NCI-H1105 (cell line): ENCODE measurements at places on chromosomes 1 and 21.

- no peak for DNase-seq
Measured at GRCh38 chr1:43451701-43452532, 1.8 kb downstream of the HYI start.

DNA sequence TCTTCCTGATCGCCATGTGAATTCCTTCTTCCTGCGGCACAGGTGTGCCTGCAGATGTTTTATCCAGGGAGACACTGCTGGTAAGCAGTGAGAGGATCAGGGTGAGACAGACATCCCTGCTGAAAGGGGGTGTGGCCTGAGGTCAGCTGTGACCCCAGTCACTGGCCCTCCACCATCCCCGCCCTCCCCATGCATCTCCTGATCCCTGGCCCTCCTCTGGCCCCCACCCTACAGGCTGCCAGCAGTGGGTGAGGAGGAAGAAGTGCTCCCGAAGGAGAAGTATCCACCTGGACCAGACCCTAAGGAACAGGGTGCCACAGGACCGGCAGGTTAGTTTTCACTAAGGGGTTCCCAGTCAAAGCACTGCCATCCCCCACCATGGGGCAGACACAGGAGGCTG is 85.3 kb downstream of the GLIS1 start:
- DNase-seq = no peak

GRCh38 chr1:23101887-23102286 is 66.8 kb downstream of the LUZP1 start:
- DNase-seq = no peak

- no peak for DNase-seq
Measured at GRCh38 chr1:224864006-224864405, 65.5 kb upstream of the DNAH14 start.

GRCh38 chr1:150127464-150127863 is 22.3 kb upstream of the PLEKHO1 start:
- DNase-seq = no peak

- no peak for DNase-seq
Measured at GRCh38 chr1:217889401-217889800, 258.3 kb downstream of the SPATA17 start.

GRCh38 chr1:111603979-111604378 is 15.6 kb upstream of the RAP1A start:
- no peak for DNase-seq

- DNase-seq = no peak
Measured at GRCh38 chr1:31768939-31769704, 5.0 kb upstream of the ADGRB2 start.

GRCh38 chr1:22452481-22452957 is 868 bp downstream of the ZBTB40 start:
- DNase-seq = peak; percentile 27

DNA sequence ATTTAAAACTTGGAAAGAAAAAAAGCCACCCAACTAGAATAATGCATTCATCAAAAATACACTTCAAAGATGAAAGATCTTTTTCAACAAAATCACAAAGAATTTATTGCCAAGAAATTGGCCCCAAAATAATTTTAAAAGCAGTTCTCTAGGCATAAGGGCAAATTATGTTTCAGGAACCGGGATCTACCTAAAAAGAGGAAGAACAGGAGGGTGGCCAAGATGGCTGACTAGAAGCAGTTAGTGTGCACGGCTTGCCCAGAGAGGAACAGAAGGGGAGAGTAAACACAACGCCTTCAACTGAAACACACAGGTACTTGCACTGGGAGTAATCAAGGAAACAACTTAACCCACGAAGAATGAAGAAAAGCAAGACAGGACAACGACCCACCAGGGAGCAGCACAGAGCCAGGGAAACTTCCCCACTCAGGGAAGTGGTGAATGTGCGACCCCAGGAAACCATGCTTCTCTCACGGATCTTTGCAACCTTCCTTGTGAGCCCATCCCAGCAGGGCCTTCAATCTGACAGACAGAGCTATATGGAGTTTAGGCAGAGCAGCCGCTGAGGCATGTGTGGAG is 46.1 kb downstream of the ACKR1 start:
- no peak for DNase-seq

- no peak for DNase-seq
Measured at GRCh38 chr1:230464671-230465070, 38.5 kb upstream of the PGBD5 start.
